ENCODE measurements at places on chromosomes 16 and 17.

DNA sequence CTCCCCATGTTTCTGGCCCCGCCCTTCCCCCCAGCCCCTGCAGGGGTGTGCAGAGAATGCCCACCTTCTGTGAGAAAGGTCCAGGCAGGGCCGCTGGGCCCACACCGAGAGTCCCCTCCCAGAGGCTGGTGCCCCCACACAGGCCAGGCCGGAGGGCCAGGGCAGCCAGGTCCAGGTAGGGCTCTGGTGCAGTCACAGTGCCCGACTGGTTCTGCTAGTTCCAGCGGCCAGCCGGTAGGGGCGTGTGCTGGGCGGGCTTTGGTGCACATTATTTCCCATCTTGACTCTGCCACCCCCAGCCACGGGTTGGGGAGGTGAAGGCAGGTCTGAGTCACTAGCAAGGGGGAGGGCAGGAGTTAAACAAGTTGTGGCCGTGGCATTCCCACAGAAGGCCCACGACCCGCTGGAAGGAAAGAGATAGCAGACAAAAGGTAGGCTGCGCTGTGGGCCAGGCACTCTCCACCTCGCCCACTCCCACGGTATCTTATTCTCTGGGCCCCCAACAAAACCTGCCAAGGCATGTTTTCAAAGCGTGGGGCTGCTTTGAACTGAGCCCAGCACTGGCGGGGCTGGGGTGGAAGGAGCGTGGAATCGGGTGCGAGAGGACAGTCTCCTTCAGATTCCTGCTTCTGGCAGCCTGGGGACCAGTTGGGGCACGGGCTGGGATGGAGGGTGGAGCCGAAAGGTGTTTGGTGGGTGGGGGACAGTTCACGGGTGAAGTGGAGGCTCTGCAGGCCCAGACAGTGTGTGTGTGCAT lies 1.9 kb downstream of the EPN3 start:
- DNase-seq: no peak

DNA sequence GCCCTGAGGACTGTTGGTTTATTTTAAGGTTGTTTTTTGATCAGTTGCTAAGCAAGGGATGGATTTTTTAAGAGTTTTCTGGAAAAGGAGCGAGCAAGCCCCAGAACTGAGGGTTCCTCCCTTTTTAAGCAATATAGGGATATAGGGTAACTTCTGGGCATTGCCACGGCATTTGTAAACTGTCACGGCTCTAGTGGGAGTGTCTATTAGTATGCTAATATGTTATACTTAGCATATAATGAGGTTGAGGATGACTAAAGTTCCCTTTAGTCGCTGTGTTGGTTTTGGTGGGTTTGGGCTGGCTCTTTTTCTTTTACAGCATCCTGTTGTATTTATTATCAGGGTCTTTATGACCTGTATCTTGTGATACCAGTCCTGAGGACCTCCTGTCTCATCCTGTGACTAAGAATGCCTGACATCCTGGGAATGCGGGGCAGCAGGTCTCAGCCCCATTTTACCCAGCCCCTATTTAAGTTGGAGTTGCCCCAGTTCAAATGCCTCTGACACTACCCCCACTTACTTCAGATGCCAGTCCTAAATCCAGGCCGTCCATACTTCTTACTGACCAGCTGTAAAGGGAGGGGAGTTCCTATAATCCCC lies 59.4 kb downstream of the MFSD11 start:
- no peak for DNase-seq

GRCh38 chr16:78444-79150 lies 572 bp downstream of the MPG start:
- no peak for DNase-seq

GRCh38 chr16:27841911-27842310 lies 221.6 kb downstream of the GSG1L start:
- no peak for DNase-seq

DNA sequence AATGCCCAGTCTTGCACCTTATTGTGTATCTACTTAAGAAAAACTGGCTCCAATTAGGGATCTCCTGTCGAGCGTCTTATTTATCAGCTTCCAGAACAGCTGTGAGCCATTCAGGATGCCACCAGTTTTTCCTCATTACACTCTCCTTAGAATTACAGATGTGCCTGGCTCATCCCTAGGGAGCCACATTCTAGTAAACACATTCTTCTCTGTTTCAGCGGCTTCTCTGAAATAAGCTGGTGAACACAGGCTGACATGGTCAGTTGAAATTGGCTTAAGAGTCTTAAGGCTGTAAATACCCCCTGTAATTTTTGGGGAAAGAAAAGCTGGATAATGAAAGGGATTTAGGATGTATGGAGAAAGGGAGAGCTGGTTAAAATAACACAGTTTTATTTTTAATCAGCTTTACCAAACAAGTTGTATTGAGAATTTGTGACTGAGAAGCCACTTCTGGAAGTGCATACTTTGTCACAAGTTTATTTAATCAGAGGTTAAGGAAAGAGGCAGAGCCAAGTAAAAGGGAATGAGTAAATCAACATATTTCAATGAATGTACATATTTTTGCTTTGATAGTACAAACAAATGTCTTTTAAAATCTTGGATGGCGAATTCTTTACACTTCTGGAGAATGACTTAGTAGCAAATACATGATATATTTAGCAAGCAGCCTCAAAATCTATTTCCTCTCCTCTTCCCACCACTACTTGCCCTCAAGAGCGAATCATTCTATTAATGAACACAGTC lies 562.0 kb upstream of the GOT2 start:
- no peak for DNase-seq

DNA sequence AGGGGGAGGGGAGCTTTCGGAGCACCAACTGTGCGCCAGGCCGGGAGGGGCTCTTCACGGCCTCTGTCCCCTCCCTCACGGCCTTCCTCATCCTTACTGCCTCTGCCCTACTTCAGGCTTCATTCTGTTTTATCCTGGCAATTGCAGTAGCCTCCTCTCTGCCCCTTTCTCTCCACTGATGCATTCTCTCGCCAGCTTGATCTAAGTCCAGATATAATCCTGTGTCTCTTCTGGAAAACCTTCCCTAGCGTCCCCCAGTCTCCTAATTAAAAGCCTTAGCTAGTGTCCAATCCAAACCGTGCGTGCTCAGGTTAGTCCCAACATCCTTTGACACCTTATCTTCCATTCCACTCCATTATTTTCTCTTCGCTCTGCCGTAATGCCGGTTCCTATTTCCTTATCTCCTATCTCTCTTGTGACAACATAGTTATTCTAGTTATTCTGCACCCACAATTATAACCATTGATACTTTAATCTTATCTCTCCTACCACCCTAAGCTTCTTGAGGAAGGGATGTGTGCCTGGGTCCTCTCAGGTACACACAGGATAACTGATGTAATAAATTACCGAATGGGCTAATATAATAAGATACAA lies 869 bp downstream of the ZNF48 start:
- DNase-seq: no peak

DNA sequence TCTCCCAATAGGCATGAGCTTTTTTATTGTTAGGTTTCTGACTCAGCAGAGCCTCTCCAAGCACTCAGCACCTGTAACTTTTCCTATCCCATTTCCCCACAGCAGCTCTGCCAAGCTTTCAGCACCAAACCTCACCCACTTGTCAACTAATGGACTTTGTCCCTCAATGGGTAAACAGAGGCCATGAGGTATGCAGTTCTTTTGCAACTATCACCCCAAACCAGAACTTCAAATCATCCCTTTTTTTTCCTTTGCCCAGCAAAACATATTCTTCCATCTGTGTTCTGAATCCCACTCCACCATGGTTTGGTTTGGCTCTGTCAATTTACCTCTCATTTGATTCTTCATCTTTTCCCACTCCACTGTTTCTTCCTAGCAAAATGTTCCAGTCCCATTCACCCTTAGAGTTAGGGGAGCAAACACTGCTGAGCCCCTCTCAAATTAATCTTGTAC lies 58.1 kb downstream of the TOX3 start:
- DNase-seq: no peak

GRCh38 chr16:24381470-24382118 lies 125.5 kb downstream of the CACNG3 start:
- no peak for DNase-seq
